ENCODE measurements at places on chromosomes 16 and 17.

DNA sequence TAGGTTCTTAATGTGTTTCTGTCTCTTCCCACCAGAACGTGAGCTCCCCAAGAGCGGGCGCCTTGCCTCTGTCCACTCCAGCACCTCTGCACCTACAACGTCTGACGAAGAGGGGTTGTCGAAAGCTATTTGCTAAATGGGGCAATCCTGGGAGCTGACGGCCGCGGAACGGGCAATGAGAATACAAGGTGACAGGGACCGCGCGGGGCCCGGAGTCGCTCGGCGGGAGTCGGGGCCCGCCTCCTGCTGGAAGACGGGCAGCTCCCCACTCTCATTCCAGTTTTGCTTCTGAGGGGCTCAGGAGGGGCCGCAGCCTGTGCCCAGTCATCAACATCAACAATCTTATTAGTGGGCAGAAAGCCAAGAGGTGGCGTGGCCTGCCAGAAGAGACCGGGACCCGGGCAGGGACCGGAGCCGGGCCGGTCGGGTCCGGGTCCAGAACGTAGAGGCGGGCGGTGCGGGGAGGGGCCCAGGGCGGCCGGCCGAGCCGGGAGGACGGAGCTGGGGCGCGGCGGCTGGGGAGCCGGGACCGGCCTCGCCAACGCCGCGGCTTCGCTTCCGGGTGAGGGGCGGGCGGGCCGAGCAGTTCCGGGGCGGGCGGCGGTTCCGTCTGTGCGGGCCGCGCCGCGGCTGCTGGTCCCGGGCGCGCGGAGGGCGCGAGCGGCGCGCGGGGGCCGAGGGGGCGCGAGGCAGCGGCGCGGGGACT lies at the start of gene MOSMO:
Gene MOSMO, plus strand, starts transcription at position 603 of the 706 bp plus-strand sequence. CDS start 191 bp downstream, outside the sequence.
- peak; percentile 60 for DNase-seq

- DNase-seq: no peak
Measured at GRCh38 chr16:84527532-84528269, 23.2 kb upstream of the MEAK7 start.

DNA sequence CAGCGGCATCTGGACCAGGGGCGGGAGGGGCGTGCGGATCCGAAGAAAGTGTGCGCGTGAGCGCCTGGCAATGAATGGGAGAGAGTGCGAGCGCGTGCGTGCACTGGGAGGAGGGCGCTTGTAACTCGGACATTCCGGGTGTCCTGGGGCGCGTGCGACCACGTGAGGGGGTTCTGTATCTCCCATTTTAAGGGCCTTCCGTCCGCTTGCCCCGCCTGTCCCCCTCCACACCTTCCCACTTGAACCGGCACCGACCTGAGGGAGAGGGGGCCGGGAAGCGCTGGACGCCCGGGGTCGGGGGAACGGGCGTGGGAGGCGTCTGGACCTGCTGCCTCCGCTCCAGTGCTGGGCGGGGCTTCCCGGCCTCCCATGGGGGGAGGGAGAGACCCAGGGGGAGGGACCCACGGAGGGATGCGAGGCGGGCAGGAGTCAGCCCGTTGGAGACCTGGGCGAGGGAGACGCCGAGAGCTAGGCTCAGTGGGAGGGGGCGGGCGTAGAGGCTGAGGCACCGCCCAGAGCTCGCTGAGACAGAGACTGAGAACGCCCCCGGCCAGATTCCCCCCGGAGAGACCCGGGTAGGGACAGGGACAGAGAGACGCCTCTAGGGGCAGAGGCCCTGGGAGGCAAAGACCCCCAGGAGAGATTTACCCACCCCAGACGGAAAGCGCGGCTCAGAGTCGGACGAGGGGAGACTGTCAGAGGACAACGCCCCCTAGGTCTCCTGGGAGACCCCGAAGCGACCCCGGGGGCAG lies at the start of gene KREMEN2:
Gene KREMEN2, plus strand, starts transcription at position 553 of the 752 bp plus-strand sequence. CDS start 246 bp downstream, outside the sequence.
- peak; percentile 48 for DNase-seq

GRCh38 chr16:57289391-57290257 lies 5.2 kb upstream of the PLLP start:
- DNase-seq: no peak

DNA sequence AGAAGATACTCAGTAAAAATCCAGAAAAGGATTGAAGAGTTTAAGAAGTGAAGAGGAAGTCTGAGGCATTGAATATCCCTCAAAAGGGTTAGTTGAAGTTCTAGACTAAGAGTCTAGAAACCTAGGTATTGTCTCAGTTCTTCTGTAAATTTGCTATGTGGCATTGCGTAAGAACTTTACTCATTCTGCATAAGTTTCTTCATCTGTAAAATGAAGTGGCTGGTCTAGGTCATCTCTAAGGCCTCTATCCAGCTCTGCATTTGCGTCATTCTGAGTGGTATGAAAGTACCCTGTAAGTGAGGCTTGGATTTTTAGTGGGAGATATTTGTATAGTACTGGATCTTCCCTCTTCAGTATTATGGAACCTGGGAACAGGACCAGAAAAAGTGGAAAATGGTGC lies 130.2 kb downstream of the MYO1D start:
- DNase-seq: no peak

GRCh38 chr17:83032781-83033180 lies 46.6 kb upstream of the METRNL start:
- DNase-seq: no peak

GRCh38 chr16:26772503-26772902 lies 294.2 kb upstream of the C16orf82 start:
- no peak for DNase-seq
